ENCODE measurements at places on chromosomes 7 and 10. TPM values are rescaled to one million over a fixed set of nuclear protein-coding genes. Genes with fewer than 3 reads are reported as not detected.

DNA sequence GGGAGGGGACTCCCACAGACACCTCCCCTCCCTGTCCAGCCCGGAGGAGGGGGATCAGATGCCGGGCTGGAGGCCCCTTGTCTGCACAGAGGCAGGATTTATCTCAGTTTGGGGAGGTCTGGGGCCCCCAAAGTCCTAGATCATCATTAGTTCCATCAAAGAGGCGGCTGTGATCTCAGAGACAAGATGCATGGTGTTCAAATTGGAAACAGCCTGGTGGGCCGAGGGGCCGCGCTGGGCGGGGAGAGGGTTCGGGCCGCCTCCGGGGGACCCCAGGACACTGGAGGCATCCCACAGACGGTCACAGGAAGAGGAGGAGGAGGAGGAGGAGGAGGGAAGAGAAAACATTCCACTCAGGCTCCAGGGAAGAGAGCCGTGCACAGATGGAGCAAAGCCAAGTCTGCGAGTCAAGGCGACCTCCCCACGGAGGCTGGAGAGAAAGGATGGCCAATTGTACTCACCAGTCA lies 69.5 kb upstream of the CUX1 start:
- no peak for DNase-seq

GRCh38 chr10:131772441-131772840 lies 128.4 kb upstream of the PPP2R2D start:
- DNase-seq = no peak

FOXP2 gene
- total RNA-seq = not detected

- DNase-seq = no peak
Measured at GRCh38 chr7:30642789-30643188, 39.5 kb downstream of the CRHR2 start.

CHST3 gene
- total RNA-seq = 26.6 TPM

IFIT1 gene
- 19.2 TPM for total RNA-seq

- DNase-seq = no peak
Measured at GRCh38 chr7:9125246-9125645, 691.8 kb downstream of the NXPH1 start.

GRCh38 chr7:150695654-150696053 lies 10.1 kb downstream of the GIMAP2 start:
- no peak for DNase-seq

- DNase-seq = peak; percentile 12
Measured at GRCh38 chr10:66723608-66724400, 202.0 kb upstream of the LRRTM3 start.

GRCh38 chr7:130304878-130305277 lies 11.9 kb downstream of the CPA4 start:
- DNase-seq = no peak

- no peak for DNase-seq
Measured at GRCh38 chr10:4568086-4568485, 257.9 kb upstream of the AKR1E2 start.

DNA sequence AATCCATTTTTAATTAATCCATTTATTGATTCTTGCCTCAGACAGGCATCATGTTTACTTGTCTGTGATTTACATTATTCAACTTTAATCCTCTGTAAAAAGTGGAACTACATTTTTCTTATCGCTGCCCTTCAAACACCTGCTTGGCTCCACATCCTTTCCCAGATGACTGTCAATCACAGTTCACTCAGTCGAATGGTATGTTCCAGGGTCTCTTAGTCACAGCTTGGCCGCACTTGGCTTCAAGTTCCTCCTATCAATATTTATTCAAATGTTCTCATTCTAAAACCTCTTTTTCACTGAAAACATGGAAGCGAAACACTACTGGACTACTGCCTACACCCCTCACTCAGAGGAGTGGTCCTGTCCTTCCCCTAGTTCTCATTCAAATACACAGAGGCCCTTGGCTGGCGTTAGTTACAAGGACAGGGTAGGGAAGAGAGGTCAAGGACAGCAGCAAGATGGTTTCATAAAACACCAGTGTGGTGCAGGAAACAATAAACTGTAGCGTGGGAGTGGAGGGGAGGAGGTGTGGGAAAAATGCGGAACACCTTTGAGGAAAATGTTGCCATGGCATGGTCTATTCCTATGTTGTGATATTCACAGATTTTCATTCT lies 143.2 kb downstream of the USP6NL start:
- no peak for DNase-seq

- DNase-seq = no peak
Measured at GRCh38 chr7:139743967-139744767, 33.6 kb downstream of the HIPK2 start.

DENND2A gene
- total RNA-seq = 13.4 TPM

DNA sequence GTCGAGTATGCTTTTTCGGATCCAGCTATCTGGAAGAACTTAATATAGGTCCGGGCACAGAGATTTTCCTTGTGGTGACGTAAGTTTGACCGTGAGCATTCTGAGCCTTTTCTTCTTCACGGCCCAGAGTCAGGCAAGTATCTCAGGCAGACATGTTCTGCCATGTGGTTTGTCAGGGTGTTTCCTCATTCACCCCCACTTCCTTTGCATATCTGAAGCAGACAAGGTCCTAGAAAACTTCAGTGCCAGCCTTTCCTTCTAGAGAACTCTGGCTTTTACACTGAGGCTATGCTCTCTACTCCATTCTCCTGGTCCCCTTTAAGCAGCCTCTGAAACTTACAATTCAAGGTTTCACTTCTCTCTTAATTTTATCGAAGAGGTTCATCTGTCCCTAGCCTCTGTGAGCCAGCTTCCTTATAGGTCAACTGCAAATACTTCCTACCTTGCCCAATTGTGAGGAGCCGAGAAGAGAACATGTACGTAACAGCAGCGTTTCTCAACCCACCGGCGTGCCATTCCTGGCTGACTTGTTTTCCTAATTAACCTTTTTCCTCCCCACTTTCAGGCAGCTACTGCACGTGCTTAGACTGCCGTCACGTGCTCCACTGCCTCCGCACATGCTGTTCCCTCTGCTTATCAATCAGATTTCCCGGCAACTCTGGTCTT lies 47.3 kb downstream of the CDCA7L start:
- DNase-seq = no peak

VSTM2A gene
- total RNA-seq = not detected

- DNase-seq = no peak
Measured at GRCh38 chr10:28181478-28182096, 121.3 kb downstream of the MPP7 start.

DNA sequence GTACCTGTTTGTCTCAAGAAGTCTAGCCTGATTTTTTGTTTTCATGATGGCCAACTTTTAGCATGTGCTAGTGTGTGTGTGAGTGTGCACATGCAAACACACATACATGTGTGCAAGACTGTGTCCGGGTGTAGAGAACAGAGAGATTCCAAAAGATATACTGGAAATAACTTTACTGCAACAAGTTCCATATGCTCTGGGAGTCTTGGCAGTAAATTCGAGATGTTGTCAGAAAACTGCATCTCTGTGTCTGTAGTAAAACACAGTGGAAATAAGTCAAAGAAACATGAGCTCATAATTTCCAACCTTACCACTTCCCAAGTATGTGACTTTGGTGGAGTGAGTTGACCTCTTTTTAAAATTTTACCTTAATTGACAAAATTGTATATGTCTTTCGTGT lies 950.8 kb upstream of the C7orf33 start:
- no peak for DNase-seq

GRCh38 chr7:159126311-159127260 lies 18.1 kb downstream of the VIPR2 start:
- no peak for DNase-seq

CDHR1 gene
- not detected for total RNA-seq

MTG1 gene
- 60.7 TPM for total RNA-seq

- DNase-seq = no peak
Measured at GRCh38 chr7:157876469-157877285, 539.9 kb downstream of the DNAJB6 start.

- DNase-seq = no peak
Measured at GRCh38 chr10:62305813-62306212, 37.2 kb upstream of the RTKN2 start.

DNA sequence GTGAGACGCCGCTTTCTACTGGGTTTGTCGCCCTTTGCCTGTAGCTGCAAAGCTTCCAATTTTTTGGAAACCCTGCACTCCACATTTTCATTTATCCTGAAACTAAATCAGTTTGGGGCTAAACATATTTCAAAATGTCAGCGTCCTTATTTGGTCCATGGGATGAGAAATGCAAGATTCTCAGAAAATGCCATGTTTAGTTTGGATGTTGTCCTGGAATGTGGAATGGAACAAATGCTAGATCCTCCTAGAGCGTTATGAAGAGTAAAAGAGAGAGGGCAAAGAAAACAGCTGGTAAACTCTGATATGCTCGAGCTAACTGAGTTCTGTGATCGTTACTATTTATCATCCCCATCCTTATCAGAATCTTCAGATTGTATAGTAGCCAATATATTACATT lies 236.9 kb downstream of the KLF6 start:
- no peak for DNase-seq

DNA sequence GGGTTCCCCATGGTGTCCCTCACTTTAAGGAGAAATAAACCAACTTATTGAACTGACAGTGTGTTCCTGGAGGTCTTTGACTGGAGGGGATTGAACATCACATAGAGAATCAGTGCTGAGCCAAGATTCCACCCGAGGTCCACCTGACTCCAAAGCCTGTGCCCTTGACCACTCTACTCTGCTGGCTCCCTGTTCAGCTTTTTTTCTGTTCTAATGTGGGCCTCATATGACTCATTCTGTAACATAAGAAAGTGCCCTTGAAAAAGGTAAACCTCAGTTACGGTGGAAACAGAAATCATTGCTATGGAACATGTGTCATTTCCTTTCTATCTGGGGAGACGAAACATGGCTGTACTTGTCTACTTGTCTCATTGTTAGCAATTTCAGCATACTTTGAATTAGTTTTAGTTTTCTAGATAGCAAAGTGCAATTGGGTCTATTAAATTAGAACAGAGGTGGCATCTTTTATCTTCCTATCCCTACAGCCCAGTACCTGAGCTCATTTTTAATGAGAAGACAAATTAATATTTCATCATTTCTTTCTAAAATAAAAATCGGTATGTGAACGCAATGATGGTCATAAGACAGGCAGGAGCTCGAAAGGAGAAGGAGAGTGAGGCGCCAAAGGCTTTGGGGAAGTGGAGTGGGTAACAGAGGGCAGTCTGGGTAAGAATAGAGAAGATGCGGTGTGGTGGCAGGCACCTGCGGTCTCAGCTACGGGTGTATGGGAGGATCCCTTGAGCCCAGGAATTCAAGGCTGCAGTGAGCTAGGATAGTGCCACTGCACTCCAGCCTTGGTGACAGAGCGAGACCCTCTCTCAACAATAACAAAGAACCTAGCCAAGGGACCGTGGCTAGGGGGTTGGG lies 1.5 kb downstream of the GSDME start:
- DNase-seq = no peak

CCDC136 gene
- 11.3 TPM for total RNA-seq

DNA sequence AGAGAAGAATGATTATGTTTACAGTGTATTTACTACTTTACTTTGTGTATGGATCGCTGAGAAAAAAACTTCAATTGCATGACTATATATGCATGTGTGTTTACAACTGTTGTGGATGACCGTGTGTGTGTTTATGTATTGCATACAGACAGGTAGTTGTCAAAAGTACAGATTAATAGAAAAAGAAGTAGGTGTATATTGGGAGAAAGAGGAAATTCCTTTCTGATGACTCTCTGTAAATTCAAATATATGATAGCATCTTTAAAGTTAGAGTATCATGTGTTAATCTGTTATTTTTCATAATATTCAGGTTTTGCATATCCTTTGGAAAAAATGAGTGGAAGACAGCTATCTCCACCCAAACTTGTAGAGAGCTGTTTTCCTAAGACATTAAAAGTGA lies 160.4 kb upstream of the AGR3 start:
- DNase-seq = no peak
